ENCODE measurements at places on chromosomes 16 and 17.
A peak's percentile ranks its signal among the peaks of the same experiment; 100 is the strongest.

DNA sequence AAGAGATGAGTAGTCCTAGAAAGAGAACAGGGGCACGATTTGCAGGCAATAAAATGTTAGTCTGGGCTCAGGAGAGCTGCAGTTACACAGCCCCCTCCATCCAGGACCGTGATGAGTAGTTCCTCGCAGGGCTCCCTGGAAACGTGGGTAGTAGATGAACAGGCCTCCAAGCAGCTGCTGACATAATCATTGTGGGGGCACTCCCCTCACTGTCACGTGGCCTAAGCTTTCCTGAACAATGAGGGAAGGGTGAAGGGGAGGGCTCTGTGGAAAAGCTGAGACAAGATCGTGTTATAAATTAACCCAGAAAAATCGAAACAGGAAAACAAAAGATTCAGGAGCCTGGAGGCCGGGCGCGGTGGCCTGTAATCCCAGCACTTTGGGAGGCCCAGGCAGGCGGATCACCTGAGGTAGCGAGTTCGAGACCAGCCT lies 1.3 kb upstream of the PER1 start:
- no peak for DNase-seq

- DNase-seq, result no peak
These were observed 1.5 kb upstream of the GPRC5C start for GRCh38 chr17:74430385-74430705.

DNA sequence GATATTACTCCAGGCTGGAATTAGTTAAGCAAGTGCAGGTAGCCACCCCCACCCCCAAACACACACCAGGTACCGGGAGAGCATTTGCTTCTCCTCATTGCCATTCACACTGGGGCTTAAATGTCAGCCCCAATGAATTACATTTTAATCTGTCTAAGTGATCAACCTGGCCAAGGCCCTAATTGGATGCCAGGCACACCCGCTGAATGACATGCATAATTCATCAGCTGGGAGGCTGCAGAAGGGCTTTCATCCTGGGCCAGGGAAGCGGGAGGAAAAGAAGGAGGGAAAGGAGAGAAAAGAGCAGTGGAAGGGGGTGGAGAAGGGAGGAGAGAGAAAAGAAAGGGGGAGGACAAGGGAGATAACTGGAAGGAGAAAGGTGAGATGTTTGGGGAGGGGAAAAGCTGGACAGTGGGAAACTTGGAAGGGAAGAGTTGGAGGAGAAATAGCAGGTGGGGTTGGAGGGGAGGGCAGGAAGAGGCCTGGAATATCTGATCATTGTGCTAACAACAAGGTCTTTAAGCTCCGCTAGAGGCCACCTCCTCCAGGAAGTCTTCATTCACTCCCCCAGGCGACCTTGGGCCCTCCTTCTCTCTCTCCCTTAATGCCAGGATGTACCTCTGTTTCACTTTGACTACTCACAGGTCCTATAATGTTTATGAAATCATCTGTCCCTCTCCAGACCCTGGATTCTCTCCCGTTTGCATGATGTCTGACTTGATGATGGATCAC lies 40.1 kb upstream of the CES5A start:
- DNase-seq, result no peak

DNA sequence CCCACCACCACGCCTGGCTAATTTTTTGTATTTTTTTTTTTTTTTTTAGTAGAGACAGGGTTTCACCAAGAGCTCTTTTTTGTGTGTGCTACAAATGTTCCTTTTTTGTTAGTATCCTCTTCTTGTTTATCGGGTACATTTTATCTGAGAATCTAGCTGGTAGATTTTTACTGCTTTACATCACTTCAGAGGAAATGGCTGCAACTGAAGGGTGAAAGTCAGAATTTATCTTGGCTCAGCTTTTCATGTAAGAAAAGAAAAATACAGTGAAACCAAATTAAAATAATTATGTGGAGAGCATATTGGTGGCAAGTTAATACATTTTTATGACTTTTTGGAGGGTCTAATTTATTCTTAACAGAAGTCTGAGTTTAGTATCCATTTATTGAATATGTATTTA lies 26.0 kb downstream of the CBFB start:
- DNase-seq, result no peak

GRCh38 chr16:30052671-30053372 lies 12.7 kb upstream of the ALDOA start:
- peak; percentile 89 for DNase-seq

GRCh38 chr16:89303617-89304016 lies 86.1 kb downstream of the ZNF778 start:
- no peak for DNase-seq

DNA sequence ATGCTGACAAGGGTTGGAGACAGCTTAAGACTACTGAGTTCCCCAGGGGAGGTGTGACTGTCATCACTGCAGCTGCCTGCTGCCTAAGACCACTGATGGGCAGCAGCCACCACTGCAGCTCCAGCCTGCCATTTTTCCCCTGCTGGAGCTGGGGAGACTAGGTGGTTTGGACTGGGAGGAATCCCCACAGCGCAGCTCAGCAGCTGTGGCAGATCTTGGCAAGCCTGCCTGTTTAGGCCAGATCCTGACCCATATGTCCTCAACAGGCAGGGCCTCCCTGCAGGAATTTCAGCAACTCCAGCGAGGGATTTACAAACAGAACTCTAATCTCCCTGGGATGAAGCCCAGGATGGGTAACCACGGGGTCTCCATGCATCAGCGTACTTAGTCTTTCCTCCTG lies 356.4 kb upstream of the TOM1L1 start:
- DNase-seq, result no peak

DNA sequence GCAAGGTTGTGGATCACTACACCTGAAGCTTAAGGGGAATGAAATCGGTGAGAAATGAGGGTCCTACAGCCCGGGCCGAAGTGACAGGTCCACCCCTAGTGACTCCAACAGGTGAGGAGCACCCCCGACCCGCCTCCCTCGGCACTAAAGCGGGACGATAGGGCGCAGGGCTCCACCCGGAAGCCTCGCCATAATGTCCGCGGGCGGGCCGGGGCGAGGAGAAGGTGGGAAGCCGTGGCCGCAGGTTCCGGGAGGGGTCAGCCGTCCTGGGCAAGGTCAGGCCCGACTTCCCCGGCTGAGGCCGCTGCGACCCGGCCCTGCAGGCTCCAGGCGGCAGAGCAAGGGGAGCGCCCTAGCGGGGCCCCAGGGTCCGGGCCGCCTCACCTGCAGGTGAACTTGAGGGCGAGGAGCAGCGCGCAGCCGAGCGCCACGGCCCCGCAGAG lies 543 bp downstream of the TXNDC11 start:
- DNase-seq, result no peak

- no peak for DNase-seq
These were observed 19.0 kb upstream of the SMG8 start for GRCh38 chr17:59190806-59191205.

DNA sequence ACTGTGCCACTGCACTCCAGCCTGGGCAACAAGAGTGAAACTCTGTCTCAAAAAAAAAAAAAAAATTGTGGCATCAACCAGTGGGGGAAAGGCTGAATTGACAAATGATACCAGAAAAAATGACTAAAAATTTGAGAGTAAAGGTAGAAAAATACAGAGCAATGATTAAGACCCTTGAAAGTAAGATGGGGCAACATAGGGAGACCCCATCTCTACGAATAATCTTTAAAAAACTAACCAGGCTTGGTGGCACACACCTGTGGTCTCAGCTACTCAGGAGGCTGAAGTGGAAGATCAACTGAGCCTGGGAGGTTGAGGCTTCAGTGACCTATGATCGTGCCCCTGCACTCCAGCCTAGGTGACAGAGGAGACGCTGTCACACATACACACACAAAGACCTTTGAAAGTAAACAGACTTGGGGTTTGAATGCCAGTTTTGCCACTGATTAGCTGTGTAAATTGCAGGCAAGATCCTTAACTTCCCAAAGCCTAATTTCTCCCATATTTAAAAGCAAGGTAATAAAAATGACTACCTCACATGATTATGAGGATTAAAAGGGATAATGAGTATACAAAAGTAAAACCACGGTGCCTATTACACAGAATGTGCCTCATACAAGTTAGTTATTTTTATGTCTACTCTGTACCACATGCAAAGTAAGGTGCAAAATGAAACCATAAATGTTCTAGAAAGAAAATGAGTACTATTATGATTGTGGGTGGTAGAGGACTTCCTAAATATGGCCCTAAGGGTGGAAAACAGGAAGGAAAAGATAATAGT lies 21.7 kb upstream of the PAFAH1B1 start:
- DNase-seq, result no peak

DNA sequence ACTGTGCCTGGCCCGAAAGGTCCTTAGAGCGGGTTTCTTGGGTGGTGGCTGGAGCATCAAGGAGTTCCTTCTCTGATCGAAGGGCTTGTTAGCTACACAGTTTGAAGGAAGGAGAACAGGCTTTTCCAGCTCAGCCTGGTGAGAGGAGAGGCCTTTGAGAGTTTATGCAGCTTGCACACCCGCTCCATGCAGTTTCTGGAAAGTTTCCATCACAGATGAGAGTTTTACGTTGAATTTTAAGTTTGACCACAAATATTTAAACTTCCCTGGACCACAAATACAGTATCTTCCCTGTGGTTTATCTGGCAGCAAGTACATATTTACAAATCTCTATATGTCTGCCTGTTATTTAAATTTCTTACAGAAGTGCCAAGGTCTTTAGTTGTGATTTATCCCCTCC lies 56.8 kb downstream of the HIC1 start:
- DNase-seq, result no peak

GRCh38 chr17:41267711-41268110 lies 2.5 kb downstream of the KRTAP9-6 start:
- DNase-seq, result no peak

DNA sequence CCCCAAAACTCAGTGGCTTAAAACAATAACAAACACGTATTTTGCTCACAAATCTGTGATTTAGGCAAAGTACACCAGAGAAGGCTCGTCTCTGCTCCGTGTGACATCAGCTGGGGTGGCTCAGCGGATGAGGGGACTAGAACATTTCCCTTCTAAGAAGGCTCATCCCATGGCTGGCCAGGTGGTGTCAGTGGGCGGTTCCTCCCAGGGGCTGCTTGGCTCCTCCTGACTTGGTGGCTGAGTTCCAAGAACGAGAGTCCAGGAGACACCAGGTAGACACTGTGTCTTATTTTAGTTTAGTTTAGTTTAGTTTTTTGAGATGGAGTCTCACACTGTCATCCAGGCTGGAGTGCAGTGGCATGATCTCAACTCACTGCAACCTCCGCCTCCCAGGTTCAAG lies 5.6 kb upstream of the CHMP6 start:
- no peak for DNase-seq

DNA sequence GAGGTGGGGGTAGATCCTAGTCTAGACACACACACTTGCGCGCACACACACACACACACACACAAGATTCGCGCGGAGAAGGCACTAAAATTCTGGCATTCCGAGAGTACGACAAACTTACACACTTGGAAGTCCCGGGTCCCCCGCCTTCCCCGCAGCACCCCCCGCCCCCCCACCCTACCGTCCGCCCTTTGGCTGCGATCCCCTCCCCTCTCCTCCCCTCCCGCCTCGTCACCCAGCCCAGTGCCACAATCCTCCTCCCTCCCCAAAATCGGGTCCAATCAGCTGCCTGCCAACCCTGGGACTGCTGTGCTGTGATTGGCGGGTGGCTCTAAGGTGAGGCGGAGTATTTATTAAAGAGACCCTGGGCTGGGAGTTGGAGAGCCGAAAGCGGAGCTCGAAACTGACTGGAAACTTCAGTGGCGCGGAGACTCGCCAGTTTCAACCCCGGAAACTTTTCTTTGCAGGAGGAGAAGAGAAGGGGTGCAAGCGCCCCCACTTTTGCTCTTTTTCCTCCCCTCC lies at the start of gene SOX9:
Gene SOX9 (plus strand): TSS at position 379 of the 522 bp plus-strand sequence. CDS start 372 bp downstream, outside the sequence.
- DNase-seq, result no peak

DNA sequence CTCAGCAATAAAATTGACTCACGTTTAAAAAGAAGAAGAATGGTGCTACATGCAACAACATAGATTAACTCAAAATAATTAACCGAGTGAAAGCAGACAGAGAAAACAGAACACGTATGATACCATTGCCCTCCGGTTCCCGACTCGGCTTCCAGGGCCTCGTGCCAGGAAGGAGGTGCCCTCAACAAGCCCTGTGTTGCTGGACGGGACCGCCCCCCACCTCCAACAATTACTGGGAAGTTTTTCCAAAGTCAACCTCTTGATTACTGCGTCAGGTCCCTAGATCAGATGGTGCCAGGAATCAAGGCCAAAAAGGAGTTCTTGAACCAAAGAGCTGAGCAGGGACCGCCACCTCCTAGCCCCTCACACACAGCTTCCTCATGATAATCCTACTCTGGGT lies 20.4 kb downstream of the DNAH17 start:
- no peak for DNase-seq

DNA sequence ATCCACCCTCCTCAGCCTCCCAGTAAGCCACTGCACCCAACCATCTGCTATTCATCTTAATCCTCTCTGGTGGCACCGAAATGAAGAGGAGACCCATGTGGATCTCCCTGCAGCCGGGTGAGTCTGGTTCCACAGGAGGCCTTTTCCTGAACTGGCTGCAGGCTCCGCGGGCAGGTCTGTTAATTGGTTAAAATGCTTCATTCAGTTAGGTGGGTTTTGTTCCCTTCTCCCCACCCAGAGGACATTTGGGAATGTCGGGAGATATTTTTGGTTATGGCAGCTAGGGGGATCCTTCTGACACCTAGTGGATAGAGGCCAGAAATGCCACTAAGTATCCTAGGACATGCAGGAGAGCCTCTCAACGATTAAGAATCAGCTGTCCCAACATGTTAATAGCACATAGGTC lies 16.7 kb downstream of the C16orf54 start:
- no peak for DNase-seq

- DNase-seq, result no peak
These were observed 63.0 kb upstream of the MED9 start for GRCh38 chr17:17413821-17414220.

GRCh38 chr17:9071811-9072498 lies 50.6 kb downstream of the NTN1 start:
- no peak for DNase-seq

- DNase-seq, result no peak
These were observed 209.7 kb downstream of the CCDC182 start for GRCh38 chr17:57535249-57535966.

DNA sequence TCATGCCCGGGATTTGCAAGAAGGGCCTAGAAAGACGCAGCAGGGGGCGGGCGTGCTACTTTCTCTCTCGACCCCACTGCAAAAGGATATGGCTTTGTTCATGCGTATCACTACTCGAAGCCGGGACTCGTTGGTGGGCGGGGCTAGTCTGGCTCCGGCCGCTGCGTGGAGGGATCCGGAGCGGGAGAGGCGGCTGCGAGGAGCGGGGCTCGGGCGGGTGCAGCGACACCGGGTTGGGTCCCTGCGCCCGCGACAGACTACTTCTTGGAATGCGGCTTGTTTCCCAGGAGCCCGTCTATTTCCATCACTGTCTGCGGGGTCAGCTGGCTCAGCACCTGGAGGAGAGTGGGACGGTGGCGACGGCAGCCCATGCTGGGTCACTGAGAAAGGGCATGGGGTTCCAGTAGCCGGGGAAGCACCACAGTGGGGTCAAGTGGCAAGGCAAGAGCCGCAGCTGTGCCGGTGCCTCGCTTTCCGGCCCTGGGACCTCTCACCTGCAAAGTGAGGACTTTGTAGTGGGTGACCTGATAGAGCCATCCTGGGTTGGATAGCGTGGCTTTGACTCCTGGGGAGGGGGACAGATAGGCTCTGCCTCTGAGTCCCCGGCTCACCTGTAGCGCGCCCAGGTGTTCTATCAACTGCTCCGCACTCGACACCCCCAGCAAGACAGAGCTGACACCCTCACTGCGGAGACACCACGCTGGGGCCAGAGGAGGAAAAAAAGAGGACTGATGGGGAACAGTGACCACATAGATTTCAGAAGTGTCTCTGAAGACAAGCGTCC lies 6.6 kb downstream of the KCNAB3 start:
- DNase-seq, result peak; percentile 67

- DNase-seq, result no peak
These were observed 87.2 kb downstream of the TBC1D16 start for GRCh38 chr17:79948406-79948944.

- no peak for DNase-seq
These were observed 28.0 kb downstream of the CUEDC1 start for GRCh38 chr17:57927048-57927723.

All from stimulated activated CD8-positive, alpha-beta memory T cell treated with anti-CD3 and anti-CD28 coated beads, Interleukin-12 subunit alpha, Interleukin-12 subunit beta, amount 100 ng/mL, for 1 hour (primary cell).